ENCODE measurements at places on chromosomes 7 and 10.

DNA sequence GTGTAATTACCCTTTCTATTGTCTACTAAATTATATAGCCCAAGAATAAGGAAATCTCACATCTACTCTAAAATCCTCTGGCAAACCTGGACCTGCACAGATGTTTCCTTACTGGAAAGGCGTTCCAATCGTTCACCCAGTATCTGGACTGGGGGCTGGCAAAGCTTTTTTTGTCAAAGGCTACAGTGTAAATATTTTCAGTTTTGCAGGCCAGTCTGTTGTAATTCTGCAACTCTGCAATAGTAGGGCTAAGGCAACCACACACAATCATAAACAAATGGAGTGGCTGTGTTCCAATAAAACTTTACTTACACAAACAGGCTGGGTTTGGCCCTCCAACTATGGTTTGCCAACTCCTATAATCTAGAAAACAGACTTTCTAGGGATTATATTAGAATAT is 56.2 kb downstream of the GLI3 start:
- DNase-seq, result no peak

DNA sequence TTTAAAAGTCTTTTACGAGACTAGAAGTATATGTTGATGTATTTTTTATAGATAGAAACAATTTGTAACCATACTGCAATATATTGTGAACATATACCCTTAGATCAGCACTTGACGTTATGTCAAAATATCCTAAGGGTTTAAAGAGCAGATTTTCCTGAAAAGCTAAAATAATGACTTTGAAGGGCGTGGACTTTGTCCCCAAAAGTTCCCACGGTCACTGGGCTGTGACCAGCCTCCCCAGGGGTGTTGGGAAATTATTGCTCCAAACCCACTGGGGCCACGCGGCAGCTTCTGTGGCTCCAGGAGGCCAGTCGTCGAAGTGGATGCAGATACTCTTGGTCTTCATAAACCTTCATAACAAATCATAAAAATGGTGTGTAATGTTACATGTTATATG is 29.9 kb downstream of the DNAJB6 start:
- DNase-seq, result no peak

DNA sequence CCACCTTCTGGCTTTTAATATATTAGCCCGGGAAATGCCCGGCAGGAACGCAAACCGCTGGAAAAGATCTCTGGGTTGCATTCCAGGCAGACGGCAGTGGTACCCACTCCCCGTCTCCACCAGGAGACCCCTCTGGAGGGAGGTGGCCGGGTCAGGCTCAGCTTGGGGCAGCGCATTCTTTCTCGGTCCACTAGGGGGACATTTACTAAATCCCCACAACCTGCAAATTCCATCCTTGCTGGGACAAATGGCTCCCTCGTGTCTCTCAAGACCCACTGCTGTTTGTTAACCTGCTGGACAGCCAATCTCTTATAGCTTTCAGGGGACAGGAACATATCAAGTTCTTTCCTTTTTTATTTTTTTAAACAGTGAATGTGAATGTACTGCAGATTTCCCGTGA is 45.8 kb upstream of the CARD11 start:
- no peak for DNase-seq

- peak; percentile 46 for DNase-seq
Measured at GRCh38 chr10:116665541-116666125, 44.9 kb downstream of the PNLIPRP2 start.

DNA sequence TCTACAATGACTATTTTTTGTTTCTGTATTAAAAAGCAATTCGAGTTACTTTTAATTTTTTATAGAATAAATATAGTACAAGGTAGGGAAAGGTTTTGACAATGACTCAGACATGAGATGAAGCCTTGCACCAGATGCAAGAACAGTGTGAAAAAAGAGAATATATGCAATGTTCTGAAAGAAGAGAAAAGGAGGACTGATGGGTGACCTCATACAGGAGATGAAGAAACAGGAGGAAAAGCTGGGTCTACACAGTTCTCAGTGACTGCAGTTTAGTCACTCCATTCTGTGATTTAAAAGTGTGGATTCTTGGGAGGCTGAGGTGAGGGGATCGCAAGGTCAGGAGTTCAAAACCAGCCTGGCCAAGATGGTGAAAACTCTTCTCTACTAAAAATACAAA is 38.3 kb upstream of the YAE1 start:
- no peak for DNase-seq

DNA sequence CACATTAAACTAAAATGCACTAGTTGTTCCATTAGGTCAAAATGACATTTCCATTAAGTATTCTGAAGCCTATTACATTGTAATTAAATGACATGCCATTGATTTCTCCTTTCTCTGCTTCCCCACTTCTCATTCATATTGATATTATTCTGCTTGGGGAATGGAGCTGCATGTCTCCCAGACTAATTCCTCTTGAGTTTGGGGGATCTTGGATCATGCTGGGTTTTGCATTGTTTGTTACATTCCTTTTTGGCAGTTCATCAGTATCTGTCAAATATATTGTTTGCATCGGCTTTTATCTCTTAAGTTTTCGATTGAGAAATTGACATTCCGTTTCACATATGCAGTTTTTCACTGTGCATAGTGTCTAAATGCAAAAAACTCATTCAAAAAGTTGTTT is 65.1 kb upstream of the CYP26C1 start:
- no peak for DNase-seq

DNA sequence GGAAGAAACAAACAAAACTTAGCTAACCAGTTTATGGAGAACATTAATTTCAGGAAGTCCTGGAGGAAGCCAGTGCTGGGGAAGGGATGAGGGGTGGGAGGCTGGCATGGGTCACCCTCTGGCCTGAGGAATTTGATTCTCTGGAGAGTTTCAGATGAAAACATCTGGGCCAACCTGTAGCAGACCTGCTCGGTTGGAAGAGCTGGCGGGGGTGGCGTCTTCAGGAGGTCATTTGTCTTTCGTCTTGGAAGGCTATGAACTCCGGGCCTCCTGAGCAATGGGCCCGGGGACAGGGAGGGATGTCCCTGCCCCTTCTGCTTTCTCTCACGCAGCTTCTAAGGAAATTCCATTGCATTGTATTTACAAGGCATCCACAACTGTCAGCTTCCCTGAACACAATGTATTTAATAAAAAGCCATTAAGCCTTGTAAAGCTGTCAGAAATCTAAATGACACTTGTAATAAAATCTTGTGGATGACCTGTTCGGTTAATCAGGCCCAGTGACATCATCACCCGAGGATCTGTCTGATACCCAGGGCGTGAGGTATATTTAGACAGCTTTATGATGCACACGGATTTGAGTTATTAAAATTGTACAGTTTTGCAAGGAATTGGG is 250.5 kb downstream of the RAB11FIP2 start:
- DNase-seq, result no peak

- no peak for DNase-seq
Measured at GRCh38 chr7:82335927-82336326, 107.7 kb downstream of the CACNA2D1 start.

- no peak for DNase-seq
Measured at GRCh38 chr7:57821438-57822382, 371.7 kb downstream of the ZNF716 start.

DNA sequence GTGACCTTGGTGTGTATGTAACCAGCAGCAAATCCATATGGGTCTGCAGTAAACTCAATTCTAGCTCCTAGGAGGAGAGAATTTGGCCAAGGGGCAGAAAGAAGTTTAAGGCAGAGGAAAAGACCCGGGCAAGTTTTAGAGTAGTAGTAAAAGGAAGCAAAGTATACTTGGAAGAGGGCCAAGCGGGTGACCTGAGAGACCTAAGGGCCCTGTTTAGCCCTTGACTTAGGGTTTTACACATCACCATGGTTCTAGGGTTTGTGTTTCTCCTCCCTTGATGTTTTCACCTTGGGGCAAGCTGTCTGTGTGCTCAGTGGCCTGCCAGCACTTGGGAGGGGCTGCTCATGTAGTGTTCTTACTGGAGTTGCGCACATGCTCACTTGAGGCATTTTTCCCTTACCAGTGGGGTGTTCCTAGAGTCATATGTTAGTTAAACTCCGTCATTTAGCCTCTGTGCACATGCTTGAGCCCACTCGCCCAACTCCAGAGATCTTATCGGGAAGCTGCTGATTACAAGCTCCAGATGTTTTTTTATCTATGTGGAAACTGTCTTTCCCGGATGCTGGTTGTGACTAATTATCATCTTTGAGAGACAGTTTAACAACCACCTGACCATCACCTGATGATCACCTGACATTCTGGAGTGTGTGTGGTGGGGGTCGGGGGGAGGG is 137.6 kb upstream of the PRSS1 start:
- DNase-seq, result no peak

Data from AG08395 (cell line).